Aorta (tissue), 5 donors: ENCODE measurements at places on chromosomes 5 and 9. TPM values are rescaled to one million over a fixed set of nuclear protein-coding genes. Genes with fewer than 3 reads are reported as not detected.
A peak's percentile ranks its signal among the peaks of the same experiment; 100 is the strongest.

ST8SIA4 gene
- total RNA-seq: 15.6 TPM

ACTBL2 gene
- total RNA-seq: not detected

DNA sequence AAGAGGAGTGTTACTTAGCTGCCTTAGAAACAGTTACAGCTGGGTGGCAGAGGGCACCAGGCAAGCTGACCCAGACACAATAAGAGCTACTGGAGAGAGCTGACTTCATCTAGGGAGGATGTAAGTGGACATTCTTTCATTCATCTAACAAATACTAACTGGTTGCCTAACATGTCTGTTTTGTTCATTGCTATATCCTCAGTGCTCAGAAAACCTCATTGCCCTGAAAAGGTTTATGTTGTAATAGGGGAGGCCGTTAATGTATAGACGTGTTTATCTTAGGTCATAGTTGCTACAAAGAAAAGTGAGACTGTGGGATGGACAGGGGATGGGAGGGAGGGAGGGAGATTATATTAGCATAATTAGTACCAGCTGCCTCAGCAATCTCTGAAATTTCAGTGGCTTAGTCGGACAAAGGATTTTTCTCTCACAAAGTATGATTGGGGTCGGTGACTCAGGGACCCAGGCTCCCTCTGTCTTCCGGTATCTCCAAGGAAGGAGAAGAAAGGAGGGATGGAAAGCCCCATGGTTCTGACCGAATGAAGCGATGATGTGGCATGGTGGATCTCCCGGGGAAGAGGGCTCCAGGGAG is 2.6 kb upstream of the SNX18 start:
- H3K27me3 ChIP-seq: no peaks in the 10 kb centered on the region
- no peak overlapping the region for H3K27ac ChIP-seq
- peaks cover 3% of the 10 kb centered on the region for H3K36me3 ChIP-seq
- H3K4me1 ChIP-seq: no peaks in the 10 kb centered on the region
- no peak overlapping the region for H3K4me3 ChIP-seq

DNA sequence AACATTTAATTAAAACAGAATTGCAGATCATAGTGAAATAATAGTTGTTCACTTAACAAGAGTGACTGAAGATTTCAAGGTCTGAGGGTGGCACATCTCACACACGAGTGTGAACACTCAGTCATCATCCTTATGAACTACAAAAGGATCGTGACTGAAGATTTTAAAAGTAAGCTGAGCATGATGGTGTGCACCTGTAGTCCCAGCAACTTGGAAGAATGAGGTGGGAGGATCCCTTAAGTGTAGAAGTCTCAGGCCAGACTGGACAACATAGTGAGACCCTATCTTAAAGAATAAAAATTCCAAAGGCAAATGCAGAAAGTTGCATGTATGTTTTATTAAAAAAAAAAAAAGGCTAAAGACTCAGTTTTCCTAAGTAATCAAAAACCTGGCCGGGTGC is 22.4 kb upstream of the ATP6V1G1 start:
- no peak overlapping the region for H3K27ac ChIP-seq
- H3K4me1 ChIP-seq: no peaks in the 10 kb centered on the region
- H3K4me3 ChIP-seq: no peak overlapping the region
- DNase-seq: no peak
- H3K36me3 ChIP-seq: no peaks in the 10 kb centered on the region

DOK3 gene
- 15.0 TPM for total RNA-seq

- no peaks in the 10 kb centered on the region for H3K27me3 ChIP-seq
- H3K27ac ChIP-seq: no peak overlapping the region
- H3K4me1 ChIP-seq: no peaks in the 10 kb centered on the region
Measured at GRCh38 chr5:178463321-178464155, 126.7 kb downstream of the COL23A1 start.

TARS1 gene
- total RNA-seq: 74.0 TPM

ADAMTS19 gene
- total RNA-seq: 0.42 TPM

DNA sequence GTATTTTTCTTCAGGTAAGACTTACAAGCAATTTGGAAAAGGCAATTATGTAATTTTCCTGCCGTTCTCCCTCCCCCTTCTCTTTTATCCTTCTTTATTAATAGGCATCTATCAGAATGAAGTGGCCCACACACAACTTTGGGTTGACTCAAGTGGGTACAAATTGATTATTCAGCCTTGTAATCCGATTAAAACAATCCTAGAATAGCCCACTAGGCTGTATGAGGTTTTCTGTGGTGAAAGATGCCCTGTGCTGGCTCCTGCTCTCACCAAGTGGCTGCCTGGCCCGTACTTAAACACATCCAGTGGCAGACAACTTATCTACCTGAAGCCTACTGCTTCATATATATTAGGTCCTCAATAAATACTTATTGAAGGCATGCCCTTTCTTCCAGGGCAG is 177.3 kb upstream of the C9orf72 start:
- no peak overlapping the region for H3K4me3 ChIP-seq
- H3K36me3 ChIP-seq: no peaks in the 10 kb centered on the region
- H3K27me3 ChIP-seq: no peaks in the 10 kb centered on the region
- no peaks in the 10 kb centered on the region for H3K4me1 ChIP-seq
- no peak for DNase-seq
- no peak overlapping the region for H3K27ac ChIP-seq

- H3K4me3 ChIP-seq: no peak overlapping the region
- H3K4me1 ChIP-seq: no peaks in the 10 kb centered on the region
- H3K36me3 ChIP-seq: no peaks in the 10 kb centered on the region
Measured at GRCh38 chr5:50352382-50352781, 88.7 kb downstream of the EMB start.

SLC46A2 gene
- total RNA-seq: not detected

DNA sequence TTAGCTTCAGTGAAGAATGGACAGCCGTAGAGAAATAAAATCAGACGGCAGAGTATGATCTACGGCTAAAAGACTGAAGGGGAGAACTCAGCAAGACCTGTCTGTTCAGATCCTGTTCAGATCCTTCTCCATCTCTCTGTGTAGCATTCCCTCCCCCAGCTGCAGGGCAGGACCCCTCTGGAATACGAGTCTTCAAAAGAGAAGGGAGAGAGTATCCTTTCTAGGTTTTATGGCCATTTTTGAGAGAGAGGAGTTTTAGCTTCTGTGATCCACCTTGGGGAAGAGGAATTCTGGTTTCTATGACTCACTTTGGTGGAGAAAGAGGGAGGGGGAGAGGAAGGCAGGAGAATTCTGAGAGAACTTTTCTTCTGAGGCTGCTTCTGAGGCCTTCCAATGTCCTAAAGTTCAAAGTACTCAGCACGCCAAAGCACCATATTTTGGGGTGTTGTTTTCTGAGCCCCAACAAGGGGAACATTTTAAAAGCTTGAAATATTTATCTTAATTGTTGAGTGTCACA is 194.4 kb upstream of the TLE4 start:
- peaks cover 3% of the 10 kb centered on the region for H3K4me1 ChIP-seq
- H3K27me3 ChIP-seq: no peaks in the 10 kb centered on the region
- no peaks in the 10 kb centered on the region for H3K36me3 ChIP-seq
- no peak overlapping the region for H3K27ac ChIP-seq

GRCh38 chr9:128629852-128630545 is 26.6 kb downstream of the DYNC2I2 start:
- H3K27me3 ChIP-seq: no peaks in the 10 kb centered on the region
- no peak overlapping the region for H3K27ac ChIP-seq
- no peaks in the 10 kb centered on the region for H3K4me1 ChIP-seq
- peak; percentile 29 for DNase-seq
- H3K4me3 ChIP-seq: no peak overlapping the region
- no peaks in the 10 kb centered on the region for H3K36me3 ChIP-seq

- H3K4me3 ChIP-seq: no peak overlapping the region
- H3K27ac ChIP-seq: no peak overlapping the region
- H3K27me3 ChIP-seq: peaks cover 1% of the 10 kb centered on the region
- no peak for DNase-seq
- H3K4me1 ChIP-seq: no peaks in the 10 kb centered on the region
- H3K36me3 ChIP-seq: no peaks in the 10 kb centered on the region
Measured at GRCh38 chr5:156920042-156920860, 42.8 kb downstream of the TIMD4 start.

GRCh38 chr5:67401172-67401571 is 204.6 kb upstream of the CD180 start:
- H3K27me3 ChIP-seq: no peaks in the 10 kb centered on the region
- H3K36me3 ChIP-seq: no peaks in the 10 kb centered on the region
- no peaks in the 10 kb centered on the region for H3K4me1 ChIP-seq
- H3K27ac ChIP-seq: no peak overlapping the region
- DNase-seq: no peak
- H3K4me3 ChIP-seq: no peak overlapping the region

DNA sequence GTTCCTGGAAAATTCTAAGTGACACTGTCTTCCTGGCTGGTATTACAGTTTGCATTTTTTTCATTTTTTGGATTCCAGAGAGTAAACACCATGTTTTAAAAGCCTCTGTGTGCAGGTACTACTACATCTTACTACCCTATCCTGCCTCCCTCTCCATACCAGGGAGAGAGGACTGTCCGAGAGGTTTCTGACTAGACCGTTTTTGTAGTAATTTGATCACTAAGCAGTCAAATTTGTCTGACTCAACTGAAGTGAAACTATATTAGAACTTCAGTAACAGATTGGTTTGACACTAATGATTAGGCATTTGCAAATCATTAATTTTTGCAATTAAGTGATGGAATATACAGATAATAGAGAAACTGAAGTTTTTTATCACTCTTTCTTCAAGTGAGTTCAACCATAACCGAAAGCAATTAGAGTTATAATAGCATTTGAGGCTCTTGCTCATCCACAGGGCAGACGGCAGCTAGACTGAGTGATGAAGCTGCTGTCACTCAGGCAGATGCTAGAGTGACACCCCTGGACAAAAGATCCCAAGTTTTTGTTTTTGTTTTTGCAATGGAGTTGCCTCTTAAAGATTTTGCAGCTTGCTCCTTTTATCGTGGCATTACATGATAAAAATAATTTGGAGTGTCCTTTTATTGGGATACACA is 44.3 kb downstream of the SMARCA2 start:
- peaks cover 12% of the 10 kb centered on the region for H3K36me3 ChIP-seq
- H3K27me3 ChIP-seq: no peaks in the 10 kb centered on the region

DNA sequence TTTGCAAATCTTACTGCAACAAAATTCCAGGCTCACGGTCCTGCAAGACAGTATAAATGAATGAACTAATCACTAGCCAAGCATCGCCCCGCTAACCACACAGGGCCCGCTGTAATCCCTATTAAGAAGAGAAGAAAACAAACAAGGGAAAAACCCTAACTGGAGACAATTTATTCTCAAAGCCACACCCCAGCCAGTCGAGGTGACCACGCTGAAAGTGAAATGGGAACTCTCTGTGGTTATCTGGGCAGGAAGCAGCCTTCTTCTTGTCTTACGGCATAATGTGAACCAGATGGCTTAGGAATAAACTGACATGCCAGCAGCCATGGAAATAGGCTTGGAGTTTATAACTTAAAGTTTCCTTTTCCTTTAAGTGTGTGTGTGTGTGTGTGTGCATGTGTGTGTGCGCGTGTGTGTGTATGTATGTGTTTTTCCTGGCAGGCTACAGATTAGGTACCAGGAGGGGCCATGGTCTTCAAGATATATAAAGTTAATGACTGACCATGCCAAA is 120.2 kb downstream of the SEMA6A start:
- H3K27ac ChIP-seq: no peak overlapping the region
- no peak overlapping the region for H3K4me3 ChIP-seq
- no peaks in the 10 kb centered on the region for H3K27me3 ChIP-seq
- peak; percentile 48 for DNase-seq
- H3K4me1 ChIP-seq: no peaks in the 10 kb centered on the region

FBXO38 gene
- total RNA-seq: 64.4 TPM

DNA sequence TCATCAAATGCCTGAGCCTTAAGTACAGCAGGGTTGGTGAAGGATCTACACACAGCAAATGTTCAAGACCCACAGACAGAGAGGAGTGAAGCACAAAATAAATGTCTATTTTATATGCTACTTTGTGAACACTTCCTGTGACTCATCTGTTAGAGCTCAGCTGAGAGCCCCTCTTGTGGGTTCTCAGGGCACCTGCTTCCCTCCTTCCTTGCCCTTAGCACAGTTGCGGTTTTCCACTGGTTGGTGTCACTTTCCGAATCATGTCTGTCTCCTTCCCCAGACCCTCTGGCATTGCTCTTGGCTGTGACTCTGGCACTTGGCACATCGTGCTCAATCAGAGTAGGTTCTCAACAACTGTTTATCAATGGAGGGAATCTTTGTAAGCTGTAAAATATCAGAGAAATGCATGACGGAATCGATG is 128.5 kb upstream of the STC2 start:
- H3K27me3 ChIP-seq: no peaks in the 10 kb centered on the region
- H3K4me1 ChIP-seq: no peaks in the 10 kb centered on the region
- DNase-seq: no peak
- no peak overlapping the region for H3K4me3 ChIP-seq

DNA sequence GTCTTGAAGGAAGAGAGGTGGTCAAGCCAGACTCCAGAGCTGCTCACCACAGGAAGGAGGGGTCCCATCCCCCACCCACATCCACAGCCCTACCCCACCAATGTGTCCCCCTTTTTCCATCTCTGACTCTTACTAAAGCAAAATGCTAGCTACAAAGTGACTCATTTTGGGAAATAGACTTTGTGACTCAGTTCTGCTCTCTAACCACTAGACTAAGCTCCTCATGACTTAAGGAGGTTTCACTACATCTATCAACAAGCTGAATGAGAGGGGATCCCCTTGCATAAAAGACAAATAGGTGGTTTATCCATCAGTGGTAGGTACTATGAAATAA is 35.1 kb upstream of the ADRB2 start:
- H3K4me1 ChIP-seq: no peaks in the 10 kb centered on the region
- no peaks in the 10 kb centered on the region for H3K36me3 ChIP-seq
- no peak overlapping the region for H3K27ac ChIP-seq
- no peaks in the 10 kb centered on the region for H3K27me3 ChIP-seq
- no peak overlapping the region for H3K4me3 ChIP-seq

SPARC gene
- total RNA-seq: 2,608 TPM

DNA sequence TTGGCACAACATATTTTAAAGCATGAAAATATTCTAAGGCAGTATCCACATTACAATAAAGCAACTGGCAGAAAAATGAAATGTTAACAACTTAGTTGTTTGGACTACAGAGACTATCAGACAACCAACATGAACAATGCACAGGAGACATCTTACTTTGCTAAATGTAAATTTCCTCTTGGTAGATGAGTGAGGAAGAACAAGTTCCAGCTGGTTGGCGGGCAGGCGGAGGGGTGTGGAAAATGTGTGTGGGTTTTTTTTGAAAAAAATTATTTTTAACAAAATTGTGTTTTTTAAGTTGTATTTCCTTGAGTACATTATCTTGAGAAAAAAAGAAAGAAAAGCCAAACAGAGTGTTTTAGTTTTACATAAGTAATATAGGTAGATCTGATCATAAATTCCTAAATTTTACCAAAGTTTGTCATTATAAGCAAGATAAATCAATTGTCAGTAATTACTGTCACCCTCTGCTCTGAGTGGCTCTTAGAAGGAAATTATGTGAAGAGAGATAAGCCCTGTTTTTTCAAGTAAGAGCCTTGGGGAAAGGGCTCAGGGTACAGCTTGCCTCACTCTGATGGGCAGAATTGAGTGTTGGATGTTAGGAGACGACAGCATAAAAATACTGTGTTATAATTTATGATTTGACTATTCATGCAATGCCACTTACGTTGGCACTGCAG is 42.5 kb downstream of the TMEM167A start:
- no peaks in the 10 kb centered on the region for H3K27me3 ChIP-seq
- peaks cover 2% of the 10 kb centered on the region for H3K4me1 ChIP-seq
- DNase-seq: no peak
- H3K4me3 ChIP-seq: no peak overlapping the region
- H3K36me3 ChIP-seq: no peaks in the 10 kb centered on the region
- no peak overlapping the region for H3K27ac ChIP-seq

GRCh38 chr9:134210908-134211810 is 46.8 kb upstream of the RNU6ATAC start:
- peak; percentile 74 for DNase-seq
- H3K4me1 ChIP-seq: no peaks in the 10 kb centered on the region
- H3K36me3 ChIP-seq: no peaks in the 10 kb centered on the region
- H3K27me3 ChIP-seq: no peaks in the 10 kb centered on the region
- H3K4me3 ChIP-seq: no peak overlapping the region

GRCh38 chr5:113336975-113337374 is 97.8 kb downstream of the TSSK1B start:
- no peaks in the 10 kb centered on the region for H3K36me3 ChIP-seq
- peak; percentile 81 for DNase-seq
- H3K4me1 ChIP-seq: peaks cover 3% of the 10 kb centered on the region
